ENCODE measurements at places on chromosomes 2 and 18.

- DNase-seq = no peak
Measured at GRCh38 chr2:12903272-12903671, 186.5 kb downstream of the TRIB2 start.

DNA sequence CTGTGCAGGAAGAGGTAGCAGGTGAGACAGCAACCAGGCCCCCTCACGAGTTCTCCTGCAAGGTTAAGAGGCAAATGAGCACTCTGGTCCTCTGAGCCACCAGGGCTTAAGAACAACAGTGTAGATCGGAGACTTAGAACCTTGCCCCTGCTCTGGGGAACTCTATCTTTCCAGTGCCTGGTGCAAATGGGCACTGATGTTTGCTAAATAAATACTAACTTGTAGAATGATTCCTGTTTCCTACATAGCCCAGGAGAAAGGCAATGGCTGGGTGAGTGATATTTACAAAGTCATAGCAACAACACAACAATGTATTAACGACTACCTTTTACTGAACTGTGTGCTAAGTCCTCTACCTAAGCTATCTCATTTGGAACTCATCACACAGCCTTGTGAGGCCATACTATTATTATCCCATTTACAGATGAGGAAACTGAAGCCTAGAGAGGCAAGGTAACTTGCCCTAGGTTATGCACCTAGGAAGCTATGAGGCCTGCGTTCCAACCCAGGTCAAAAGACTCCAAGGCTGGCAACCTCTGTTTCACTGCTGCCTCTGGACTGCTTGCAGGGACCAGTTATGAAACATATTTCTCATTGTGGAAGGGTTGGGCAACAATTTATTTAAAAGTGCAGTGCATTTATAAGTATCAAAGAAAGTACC lies 4.3 kb downstream of the ATP8B1 start:
- no peak for DNase-seq

- DNase-seq = no peak
Measured at GRCh38 chr2:18047896-18048657, 169.6 kb downstream of the KCNS3 start.

- DNase-seq = no peak
Measured at GRCh38 chr2:231680992-231681852, 27.1 kb upstream of the PTMA start.

- no peak for DNase-seq
Measured at GRCh38 chr18:47436871-47437270, 185.4 kb upstream of the SKOR2 start.

- no peak for DNase-seq
Measured at GRCh38 chr2:43071599-43072550, 154.5 kb downstream of the ZFP36L2 start.

DNA sequence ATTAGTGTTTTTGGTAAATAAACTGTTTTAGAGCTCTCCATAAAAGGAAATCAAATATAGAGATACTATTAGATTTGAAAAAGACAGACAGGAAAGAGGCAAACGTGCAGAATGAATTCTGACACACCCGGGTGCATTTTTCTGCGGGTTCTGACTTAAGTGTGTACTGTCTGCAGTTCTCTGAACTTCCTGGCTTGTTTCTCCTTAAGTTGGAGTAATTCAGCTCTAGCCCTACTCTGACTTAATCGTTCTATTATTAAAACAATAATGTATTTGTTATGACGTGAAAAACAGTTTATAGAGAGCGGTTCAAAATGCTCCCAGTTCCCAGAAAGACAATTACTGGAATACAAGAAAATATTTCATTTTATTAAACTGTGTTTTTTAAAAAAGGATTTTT lies 305.9 kb downstream of the ARHGAP15 start:
- DNase-seq = no peak

GRCh38 chr2:69060938-69061501 lies 48.0 kb downstream of the ANTXR1 start:
- no peak for DNase-seq
